Occipital lobe (tissue), 3 donors: ENCODE measurements at places on chromosomes 7 and 10.

GRCh38 chr7:138816650-138817049 lies 18.7 kb upstream of the ATP6V0A4 start:
- DNase-seq, result no peak

DNA sequence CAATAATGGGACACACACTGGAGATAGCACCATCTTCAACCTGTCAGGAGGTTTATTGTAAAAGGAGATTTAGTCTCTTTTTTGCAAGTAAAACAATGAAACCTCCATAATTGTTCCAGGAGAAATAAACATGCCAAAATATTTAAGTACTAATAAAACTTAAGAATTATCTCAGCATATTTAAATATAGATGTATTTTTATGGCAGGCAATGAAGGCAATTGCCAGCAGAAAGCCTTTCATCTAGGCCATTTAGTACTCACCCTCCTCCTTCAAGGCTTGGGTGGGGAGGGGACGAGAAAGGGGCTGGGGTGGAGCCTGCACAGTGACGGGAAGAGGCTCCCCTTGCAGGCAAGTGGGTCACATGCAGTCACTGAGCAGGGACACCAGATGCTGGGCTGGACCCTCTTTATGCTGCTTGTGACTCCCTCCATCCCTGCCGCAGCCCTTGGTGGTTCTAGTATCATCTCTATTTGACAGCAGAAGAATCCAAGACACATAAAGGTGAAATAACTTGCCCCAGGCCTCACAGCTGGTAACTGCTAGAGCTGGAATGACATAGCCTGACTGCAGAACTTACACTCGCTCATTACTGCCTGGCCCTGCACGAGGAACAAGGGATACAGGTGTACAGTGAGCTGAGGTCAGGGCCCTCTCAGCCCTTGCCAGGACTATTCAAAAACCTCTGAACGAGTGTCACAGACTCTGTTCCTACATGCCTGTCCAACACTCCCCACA lies 449.5 kb upstream of the ZMIZ1 start:
- DNase-seq, result no peak

DNA sequence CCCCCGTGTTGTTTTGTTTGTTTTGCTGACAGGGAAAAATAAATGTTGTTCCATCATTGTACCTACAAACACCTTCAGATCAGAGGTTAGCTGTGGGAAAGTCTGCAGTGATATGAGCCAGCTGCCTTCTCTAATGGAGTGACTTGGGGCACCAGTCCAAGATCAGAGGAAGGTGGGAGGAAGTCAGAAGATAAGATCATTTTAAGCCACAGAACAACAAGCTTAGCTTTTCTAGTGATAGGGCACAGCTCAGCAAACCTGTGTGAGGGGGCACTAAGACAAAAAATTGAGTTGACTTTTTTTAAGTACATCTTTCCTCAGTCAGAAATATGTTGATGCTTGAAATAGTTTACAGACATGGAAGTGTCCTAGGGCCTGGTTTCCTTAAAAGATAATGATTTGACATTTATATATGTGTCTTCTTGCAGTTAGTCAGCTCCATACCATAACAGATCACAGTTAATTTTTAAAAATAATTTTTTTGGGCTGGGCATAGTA lies 240.3 kb upstream of the KAT6B start:
- DNase-seq, result no peak

GRCh38 chr10:78689584-78689935 lies 379.2 kb upstream of the ZMIZ1 start:
- no peak for DNase-seq
